ENCODE measurements at places on chromosomes 5 and 9.

DNA sequence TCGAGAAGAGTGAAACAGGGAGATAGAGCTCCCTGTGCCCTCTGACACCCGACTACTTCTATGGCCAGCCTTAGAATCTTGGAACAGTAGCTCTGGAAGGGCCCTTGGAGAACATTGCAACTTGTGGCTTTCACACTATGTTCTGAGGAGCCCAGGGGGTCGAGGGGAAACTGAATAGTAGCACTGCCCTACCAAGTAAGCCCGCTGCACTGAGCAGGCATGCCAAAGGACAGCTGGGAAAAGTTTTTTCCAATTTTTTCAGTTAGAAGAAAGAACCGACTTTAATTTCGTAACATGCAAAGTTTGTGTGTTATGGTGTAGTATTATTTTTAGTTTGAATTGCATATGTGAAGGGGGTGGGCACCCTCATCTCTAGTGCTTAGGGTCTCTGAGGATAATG lies 10.9 kb downstream of the SMIM3 start:
- no peak for DNase-seq

- DNase-seq, result no peak
Measured at GRCh38 chr5:96615223-96615622, 47.0 kb upstream of the CAST start.

DNA sequence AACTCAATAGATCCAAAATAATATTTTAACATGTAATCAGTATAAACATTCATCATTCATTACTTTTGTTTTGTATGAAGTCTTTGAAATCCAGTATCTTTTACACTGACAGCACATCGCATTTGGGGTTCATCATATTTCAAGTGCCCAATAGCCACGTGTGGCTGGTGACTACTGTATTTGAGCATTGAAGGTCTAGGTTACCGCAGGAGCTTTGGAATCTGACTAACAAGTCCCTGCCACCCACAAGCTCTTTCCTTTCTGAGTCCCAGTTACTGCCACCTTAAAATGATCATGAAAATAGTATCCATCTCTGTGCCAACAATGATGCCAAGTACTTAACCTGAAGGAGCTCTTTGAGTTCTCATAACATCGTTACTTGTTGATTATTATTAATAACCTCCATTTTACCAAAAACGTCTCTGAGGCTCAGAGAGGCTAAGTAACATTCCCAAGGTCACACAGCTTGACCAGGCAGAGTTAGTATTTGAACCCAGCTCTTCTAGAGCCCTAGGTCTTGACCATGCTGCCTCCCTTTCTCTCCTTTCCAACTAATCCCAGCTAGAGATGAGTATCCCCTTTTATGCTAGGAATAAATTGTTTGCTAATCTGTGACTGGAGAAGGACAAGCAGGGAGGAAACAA lies 24.2 kb downstream of the ARHGEF37 start:
- no peak for DNase-seq

DNA sequence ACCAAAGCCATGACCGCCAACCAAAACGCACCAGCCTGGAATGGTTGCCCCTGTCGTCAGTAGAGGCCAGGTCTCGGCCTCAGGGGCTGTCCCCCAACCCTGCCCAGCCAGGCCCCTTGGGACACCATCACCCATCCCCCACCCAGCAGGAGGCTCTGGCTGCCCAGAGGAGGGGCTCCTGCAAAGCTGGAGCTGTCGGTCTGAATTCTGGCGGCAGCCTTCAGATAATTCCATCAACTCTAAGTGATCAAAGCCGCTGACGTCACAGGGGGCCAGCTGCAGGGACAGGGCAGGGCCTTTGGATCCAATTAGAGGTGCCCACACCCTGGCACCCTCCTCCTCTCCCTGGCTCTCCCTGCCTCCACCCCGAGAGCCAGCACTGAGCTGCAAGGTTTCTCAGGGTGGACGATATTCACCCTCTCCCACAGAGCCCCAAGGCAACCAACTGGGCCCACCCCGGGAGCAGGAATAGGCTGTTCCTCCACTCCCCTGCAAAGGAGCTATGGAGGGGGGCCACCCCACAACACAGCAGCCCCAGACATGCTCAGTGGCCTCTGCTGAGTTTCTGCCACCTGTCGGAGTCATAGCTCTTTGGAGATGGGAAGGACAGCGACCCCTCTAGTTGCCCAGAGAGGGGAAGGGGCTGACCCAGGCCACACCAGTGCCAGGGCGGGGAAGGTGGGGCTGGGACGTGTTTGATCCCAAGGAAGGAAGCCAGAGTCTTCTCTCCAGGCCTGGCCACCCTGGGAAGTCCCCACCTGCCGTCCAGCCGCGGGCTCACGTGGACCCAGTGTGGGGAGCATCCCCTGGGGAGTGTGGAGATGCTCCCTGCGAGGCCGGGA lies 78.4 kb downstream of the NTNG2 start:
- no peak for DNase-seq

DNA sequence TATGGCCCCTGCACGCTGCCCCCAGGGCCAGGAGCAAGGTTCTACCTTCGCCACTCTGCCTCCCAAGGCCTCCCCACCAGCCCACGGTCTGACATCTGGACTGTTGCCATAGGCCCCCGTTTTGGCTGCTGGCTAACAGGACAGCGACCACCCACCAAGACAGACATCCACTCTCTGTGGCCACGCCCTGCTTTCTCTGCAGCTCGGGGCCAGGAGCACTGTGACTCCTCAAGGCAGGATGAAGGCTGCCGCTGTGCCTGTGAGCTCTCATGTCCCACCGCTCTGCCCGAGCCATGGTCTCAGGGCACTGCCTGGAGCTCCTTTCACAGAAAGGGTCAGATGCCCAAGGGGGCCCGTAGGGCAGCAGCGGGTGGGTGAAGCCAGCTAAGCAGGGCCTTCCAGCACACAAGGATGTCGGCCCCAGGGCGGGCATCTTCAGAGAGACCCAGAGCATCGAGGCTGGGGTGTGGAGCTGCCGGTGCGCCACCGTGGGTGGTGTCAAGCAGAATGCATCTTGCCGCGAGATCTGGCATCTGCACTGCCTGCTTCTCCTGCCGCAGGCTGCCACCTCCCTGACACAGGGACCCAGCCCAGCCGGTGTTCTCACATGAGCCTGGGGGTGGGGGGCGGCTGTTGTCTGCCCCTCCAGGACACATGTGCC lies 92.2 kb upstream of the ADAMTS2 start:
- no peak for DNase-seq

- no peak for DNase-seq
Measured at GRCh38 chr5:124131466-124131865, 615.0 kb downstream of the ZNF608 start.

DNA sequence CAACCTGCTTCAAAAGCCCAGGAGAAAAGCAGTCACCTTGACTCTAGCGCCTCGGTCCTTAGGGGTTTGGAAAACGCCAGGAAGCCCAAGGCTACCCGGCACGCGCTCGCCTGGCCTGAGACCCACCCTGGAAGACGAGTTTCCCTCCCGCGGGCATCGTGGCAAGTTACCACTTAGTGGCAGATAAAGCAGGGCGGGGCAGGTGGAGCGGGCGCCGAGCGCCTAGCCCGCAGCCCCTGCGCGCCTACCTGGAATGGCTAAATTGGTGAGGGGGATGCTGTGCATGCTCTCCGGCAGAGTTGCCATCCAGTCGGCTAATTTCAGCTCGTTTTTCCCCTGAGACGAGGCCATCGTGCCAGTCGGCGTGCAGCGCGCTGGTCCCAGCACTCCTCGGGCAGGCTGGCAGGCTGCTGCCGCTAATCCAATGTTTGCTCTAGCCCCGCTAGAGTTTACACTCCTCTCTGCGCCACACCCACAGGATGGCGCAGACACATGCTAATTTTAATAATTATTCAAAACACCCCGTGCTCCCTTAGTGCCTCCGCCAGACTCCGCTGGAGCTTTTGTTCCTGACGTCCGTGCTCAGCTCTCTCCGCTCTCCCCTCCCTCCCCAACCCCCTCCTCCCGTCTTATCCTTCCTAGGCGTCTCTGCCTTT lies at the start of gene PLCXD3:
Gene PLCXD3 (minus strand): TSS at position 426 of the 656 bp plus-strand sequence. CDS start 75 bp downstream, at position 351.
- DNase-seq, result no peak

DNA sequence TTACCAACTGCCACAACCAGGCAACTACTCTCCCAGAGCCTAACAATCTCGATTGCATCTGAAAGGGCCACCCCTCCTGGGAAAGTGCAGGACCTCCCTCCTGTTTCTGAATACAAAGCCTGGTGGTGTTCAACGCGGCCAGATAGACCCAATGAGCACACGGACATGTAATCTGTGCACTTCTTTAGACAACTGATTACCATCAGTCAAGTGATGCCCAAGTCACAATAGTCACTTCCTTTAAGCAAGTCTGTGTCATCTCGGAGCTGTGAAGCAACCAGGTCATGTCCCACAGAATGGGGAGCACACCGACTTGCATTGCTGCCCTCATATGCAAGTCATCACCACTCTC lies 739 bp downstream of the C9orf72 start:
- peak; percentile 19 for DNase-seq

DNA sequence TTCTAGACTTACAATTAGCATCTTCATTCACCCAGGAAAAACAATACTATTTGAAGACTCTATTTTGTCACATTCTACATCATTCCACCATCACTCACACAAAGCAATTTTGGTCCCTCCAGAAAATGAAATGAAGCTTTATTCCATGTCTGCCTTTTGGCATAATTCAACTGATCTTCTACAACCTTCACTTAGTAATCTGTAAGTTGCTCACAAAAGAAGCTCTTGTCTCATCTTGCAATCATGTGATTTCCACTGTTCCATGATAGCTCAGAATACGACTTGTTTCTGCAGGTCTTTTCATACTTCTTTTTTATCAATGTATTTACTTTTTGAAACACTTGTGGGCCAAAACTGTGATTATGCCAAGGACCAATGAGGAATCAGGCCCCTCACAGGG lies 261.9 kb upstream of the NR4A3 start:
- DNase-seq, result no peak

DNA sequence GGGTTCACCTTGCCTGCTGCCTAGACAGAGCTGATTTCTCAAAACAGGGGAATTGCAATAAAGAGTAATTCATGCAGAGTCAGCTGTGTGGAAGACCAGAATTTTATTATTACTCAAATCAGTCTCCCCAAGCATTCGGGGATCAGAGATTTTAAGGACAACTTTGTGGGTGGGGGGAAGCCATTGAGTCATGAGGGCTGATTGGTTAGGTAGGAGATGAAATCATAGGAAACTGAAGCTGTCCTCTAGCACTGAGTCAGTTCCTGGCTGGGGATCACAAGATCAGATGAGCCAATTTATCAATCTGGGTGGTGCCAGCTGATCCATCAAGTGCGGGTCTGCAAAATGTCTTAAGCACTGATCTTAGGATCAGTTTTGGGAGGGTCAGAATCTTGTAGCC lies 159.1 kb upstream of the MAP1B start:
- no peak for DNase-seq
